ENCODE measurements at places on chromosomes 7 and 10.

GRCh38 chr10:132451506-132452215 is 54.7 kb downstream of the PWWP2B start:
- no peak for DNase-seq

DNA sequence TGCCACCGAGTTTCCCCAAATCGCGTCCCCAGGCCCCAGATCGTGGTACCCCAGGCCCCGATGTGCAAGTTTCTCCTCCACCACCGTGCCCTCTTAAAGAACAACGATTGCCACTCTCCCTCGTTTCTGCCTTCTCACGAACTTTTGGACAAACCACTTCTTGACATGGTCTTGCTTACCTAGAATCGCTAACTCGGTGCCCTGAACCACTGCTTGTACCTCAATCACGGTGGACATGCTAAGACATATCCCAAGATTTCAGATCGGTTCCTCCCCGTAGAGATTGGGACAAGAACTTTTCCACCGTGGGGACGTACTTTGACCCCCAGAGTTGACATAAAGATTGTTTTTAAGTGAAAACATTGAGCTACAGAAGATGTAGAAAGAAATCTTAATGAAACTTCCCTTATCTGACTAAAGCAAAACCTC is 477 bp upstream of the ZC3HAV1 start:
- no peak for DNase-seq

- DNase-seq: peak; percentile 78
These were observed 84.4 kb downstream of the TNS3 start for GRCh38 chr7:47497367-47498096.

DNA sequence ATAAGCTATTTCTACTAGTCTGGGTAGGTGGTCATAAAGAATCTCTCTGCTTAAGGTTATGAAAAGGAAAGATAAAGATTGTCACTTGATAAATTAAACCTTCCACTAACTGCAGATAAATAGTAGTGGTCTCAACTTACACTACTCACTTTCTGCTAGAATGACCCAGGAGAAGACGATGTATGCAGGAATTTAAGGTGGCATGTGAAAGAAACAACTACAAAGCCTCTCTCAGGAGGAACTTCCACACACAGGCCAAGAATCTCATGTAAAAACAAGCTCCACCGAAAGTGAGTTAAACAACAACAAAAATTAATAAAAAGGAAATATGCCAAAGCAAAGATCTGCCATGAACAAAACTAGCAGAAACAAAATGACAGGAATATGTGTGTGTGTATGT is 165.4 kb downstream of the CDC14C start:
- DNase-seq: no peak

DNA sequence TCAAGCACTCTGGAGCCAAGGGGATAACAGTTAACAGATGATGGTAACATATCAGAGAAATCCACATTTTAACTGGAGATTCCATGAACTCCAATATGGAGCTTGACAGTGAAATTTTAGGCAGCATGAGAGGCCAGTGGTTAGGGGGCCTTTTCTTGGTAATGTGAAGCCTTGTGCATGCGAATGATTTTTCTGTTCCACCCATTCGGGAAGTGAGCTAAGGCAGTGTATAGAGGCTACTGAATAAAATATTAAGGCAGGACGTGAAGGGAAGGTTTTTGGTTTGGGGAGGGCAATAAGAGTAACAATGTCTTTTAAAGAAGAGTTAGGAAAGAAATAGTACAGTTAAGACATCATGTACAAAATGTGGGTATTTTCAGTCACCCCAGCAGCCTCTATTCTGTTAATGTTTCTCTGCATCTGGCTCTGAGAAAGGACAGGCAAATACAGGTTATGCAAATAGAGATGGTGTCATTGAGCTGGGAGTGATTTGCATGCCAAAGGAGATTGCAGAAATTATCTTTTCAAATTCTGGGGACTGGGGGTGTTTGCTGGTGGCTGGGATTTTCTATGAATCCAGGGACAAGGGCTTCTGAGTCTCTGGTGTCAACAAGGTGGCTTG is 6.8 kb upstream of the TAS2R60 start:
- DNase-seq: no peak

DNA sequence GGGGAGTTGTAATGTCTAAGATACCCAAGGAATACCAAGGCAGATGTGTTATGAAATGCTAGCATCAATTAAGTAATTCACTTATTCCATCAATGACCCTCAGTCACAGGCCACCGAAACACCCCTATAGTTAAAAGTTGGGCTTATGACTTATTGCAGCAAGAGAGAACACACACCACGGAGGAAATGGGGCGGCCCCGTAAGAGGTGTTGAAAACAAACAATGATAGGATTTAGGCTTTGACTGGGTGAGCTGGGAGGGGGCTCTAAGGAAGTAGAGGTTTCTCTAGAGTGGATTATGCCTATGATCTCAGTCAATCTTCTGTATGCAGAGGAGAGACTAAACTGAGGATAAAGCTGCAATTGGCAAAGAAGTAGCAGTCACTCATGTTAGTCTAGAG is 45.4 kb upstream of the PRKCQ start:
- no peak for DNase-seq

GRCh38 chr10:59553162-59553900 is 156.3 kb downstream of the SLC16A9 start:
- DNase-seq: no peak

GRCh38 chr10:55631071-55631654 is 729.9 kb downstream of the ZWINT start:
- peak; percentile 82 for DNase-seq

- no peak for DNase-seq
These were observed 36.7 kb upstream of the NFKB2 start for GRCh38 chr10:102358712-102359382.

GRCh38 chr7:150341263-150342120 is at the start of gene RARRES2:
Gene RARRES2, minus strand, starts transcription at chr7:150341629. Its CDS starts 1,020 bp downstream, at chr7:150340609.
- no peak for DNase-seq

- DNase-seq: peak; percentile 60
These were observed 58.5 kb downstream of the LGI1 start for GRCh38 chr10:93816123-93816747.

GRCh38 chr10:76649723-76650127 is 987.9 kb downstream of the KCNMA1 start:
- DNase-seq: no peak

DNA sequence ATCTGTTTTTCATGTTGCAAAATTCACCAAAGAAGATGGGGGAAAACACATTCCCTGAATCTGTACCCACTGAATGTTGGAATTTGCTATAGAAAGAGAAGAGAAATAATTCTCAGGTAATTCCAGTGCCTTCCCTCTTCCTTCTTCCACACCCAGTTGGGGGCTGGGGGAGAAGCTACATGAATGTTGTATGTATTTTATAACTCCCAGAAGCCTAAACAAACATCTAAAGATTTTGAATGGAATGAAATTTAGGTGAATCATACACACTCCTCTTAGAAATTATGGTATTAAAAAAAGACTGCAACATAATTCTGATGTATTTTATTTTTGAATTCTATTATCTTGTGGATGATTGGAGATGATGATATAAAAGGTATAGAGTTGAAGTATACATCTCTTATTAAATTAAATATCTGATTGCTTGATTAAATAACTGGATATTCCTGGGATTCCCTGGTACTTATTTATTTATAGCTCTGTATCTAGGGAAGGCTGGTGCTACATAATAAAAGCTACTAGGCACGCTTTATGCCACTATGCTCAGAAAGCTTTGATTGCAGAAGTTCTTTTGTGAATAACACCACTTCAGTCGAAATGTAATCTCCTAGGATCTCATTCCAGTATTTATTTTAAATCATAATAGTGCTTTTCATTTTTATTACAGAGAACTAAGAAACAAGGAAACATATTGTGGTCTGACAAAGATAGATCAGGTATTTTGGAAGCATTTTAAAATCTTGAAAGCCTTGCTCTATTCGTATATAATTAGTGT is 98.5 kb downstream of the MCU start:
- DNase-seq: no peak

Data from common myeloid progenitor, CD34-positive (primary cell).